Ecto neural progenitor cell (in vitro differentiated cells): ENCODE measurements at places on chromosomes 2 and 18.
A peak's percentile ranks its signal among the peaks of the same experiment; 100 is the strongest.

- DNase-seq = no peak
Measured at GRCh38 chr18:39966275-39966674, 1988.8 kb upstream of the PIK3C3 start.

DNA sequence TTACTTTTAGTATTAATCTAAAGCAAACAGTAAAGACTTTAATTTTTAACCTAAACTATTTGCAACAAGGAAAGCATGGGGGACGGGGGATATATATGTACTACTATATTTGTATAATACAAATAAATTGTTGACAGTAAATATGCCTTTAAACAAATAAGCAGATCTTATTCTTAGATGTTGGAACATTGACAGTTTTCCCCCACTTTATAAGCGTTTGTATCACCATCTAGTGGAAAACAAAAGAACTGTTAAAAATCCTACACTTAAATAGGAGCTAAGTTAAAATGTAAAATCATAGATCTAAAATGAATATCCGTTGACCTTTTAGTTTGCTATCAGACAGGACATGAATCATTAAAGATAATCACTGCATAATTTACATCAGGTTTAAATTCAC, 50.0 kb downstream of the RBBP8 start:
- DNase-seq = no peak

- DNase-seq = no peak
Measured at GRCh38 chr2:121092095-121092494, 192.9 kb downstream of the TFCP2L1 start.

DNA sequence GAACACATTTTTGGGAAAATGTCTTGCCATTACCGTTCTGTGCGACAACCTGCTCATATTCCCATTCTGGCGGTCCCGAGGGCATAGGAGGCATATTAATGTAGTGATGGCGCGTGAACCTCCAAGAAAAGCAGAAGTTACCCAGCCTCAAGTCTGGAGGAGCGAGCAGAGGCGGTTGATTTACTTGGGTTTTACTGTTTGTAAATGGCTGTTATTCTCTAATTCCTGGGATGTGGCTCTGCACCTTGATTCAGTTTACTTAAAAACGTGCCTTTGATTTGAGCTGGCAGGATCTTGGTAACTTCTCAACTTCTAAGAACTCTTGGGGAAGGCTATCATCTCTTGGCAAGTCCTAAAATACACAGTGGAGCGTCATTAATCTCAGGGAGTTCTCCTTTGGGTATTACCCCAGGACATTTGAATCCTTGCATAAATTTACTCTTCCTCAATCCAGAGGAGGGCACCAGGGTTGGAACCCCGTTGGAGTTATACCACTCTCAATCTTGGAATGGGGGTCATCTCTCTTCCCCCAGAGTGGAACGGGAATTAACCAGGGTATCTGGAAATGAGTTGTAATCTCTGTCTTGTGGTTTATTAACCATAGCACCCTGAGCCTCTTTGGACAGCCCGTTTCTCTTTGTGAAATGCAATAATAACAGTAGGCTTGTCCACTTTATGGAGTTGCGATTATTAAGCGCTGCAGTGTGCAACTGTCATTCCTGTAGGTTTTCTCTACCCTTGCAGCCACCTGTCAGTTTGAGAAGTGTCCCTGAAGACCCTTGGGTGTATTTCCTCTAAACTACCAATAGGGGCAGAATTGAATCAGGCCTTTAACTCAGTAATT, 2.1 kb downstream of the HK2 start:
- DNase-seq = no peak

- DNase-seq = no peak
Measured at GRCh38 chr18:34122724-34123334, 101.9 kb downstream of the NOL4 start.

- no peak for DNase-seq
Measured at GRCh38 chr2:37506407-37507050, 162.1 kb downstream of the QPCT start.

DNA sequence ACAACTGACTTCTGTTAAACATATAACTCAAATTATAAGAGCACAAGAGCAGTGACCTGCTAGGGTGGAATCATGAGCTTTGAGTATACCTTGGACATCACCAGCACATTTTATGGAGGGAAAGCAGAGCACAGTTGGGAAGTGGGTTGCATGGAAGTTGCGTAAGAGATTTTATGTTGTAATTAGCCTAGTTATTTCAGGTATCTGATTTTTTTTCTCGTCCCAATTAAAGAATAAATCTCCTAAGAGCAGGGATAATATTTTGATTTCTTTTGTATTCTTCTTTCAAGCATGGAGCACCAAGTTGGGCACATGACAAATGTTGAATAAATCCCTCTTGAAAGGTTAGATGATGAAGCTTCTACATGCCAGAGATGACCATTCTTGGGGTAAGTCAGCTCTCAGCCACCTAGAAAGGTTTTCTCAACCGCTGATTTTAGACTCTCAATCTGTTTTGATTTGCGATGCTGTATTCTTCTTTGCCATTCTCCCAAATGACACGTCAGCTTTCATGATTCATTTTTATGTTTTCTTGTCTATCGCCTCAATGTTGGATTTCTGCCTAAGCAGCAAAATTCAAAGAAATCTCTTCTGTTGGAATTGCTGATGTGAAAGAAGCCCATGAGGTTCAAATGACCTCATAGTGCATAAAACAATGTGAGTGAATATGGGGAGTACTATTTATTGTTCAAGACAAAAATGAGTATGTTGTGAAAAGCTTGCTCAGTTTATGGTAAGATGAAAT, 15.3 kb upstream of the FN1 start:
- no peak for DNase-seq

DNA sequence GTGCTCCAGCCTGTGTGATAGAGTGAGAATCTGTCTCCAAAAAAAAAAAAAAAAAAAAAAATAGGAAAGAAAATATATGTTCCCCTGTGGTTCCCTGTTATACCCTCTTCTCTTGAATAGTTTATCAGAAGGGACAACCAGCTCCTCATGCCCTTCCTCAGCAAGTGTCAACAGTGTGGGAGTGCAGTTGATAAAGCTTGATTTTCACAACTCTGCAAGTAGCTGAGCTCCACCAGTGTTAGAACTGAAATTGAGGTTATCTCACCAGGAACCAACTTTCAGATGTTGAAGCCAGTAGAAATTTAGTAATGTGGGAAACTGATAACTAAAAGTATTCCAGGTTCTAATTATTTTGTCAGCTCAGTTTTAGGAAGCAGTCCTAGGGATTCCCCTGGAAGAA, 25.1 kb downstream of the NEDD4L start:
- DNase-seq = no peak

- no peak for DNase-seq
Measured at GRCh38 chr18:2139691-2140090, 431.6 kb downstream of the METTL4 start.

- no peak for DNase-seq
Measured at GRCh38 chr2:2123238-2123637, 207.8 kb downstream of the MYT1L start.

- DNase-seq = peak; percentile 52
Measured at GRCh38 chr2:130728007-130728454, 839 bp upstream of the GPR148 start.

DNA sequence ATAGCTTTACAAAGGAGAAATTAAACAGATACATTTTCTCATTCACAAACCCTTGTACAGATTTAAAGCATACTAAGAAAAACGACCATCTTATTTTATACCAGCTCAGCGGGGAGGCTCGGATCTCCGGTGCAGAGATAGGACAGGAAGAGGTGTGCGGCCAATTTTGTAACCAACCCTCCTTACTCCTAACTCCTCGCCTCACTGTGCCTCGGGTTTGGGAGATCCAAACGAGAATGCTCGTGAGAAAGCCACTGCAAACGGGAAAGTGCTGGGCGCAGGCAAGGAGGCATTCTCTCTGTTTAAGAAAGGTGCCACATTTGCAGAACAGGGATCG, 1.2 kb downstream of the KDSR start:
- DNase-seq = peak; percentile 46

- DNase-seq = no peak
Measured at GRCh38 chr2:240601061-240601830, 14.7 kb downstream of the CAPN10 start.

DNA sequence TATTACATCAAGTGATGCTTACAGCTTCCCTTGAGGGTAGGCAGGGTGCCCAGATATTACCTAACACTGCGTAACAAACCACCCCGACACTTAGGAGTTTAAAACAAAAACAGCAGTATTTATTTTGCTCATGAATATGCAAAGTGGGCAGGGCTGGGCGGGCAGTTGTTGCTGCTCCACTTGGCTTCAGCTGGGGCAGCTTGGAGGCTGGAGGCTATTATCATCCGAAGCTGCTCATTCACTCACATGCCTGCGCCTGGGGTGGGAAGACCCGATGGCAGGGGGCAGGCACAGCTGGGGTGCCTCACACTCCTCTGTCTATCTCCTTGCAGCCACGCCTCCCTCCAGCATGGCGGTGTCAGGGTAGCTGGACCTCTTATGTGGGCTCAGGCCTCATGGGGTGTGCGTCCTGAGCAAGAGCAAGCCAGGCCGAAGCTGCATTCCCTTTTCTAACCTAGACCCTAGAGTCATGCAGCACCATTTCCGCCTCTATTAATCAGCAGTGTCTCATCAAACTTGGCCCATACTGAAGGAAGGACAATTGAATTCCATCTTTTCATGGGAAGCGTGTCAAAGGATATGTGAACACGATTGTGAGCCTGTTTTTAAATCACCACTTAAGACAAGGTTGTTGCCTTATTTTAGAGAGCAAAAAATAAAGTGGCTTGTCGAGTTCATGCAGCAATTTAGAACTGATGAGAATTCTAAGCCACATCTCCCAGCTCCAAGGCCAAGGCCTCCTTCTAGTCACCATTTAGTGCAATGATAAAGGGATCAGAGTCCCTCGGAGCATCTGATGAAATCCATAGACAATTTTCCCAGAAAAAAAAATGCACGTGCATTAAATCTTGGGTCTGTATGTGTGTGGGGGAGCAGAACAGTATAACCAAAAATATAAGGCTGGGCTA, 54.9 kb downstream of the SDC1 start:
- DNase-seq = peak; percentile 56

DNA sequence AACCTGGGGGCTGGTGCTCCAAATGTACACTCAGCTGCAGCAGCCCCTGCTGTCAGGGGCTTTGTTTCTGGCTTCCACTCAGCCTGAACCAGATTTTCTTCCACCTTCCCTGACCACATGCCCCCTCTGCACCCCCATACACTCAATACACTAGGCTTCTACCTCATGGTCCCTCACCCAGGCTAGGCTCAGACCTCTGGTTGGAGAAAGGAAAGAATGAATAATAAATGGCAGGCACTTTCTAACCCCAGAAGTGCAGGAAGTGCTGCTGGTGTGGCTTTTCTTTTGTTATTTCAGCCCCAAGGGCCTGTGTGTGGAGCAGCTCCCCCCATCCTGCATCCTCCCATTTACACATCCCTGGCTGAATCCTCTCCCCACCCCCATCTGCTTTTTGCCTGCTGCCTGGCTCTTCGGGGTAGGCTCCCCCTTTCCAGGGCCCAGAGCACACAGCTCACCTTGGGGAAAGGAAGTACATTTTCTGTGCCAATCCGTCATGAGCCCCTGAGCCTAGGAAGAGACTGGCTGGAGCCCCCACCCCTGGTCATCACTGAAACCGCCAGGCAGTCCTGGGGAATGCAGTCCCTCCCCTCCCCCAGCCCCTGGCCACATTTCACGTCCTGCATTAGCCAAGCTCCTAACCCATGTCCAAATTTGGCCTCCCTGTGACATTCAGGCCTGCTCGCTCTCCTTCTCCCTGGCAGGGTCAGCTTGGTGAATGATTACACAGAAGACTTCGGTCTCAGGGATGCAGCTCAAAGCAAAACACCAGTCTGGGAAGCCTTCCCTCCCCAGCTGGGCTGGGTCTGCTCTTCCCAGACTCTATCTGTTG, 2.6 kb downstream of the DYSF start:
- peak; percentile 64 for DNase-seq

DNA sequence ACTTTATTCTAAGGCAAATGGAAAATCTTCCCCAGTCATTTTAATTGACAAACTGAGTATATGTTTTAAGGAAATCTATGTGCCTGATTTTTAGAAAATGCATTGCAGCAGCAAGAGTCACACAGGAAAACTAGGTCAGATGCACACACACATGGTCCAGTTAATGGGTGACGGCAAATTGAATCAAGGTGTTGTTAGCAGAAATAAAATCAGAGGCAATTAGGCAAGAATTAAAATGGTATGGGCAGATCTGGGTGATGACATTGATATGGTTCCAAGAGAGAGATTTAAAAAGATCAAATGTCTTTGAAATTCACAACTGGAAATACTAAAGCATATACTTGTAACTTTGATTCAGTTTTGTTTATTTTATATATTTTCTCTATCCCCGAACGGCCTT, 174.2 kb upstream of the CDH19 start:
- DNase-seq = no peak

- no peak for DNase-seq
Measured at GRCh38 chr2:50753234-50753633, 278.7 kb downstream of the NRXN1 start.

- no peak for DNase-seq
Measured at GRCh38 chr2:7963787-7964186, 718.1 kb upstream of the ID2 start.

- no peak for DNase-seq
Measured at GRCh38 chr2:132902626-132903025, 232.6 kb upstream of the LYPD1 start.

DNA sequence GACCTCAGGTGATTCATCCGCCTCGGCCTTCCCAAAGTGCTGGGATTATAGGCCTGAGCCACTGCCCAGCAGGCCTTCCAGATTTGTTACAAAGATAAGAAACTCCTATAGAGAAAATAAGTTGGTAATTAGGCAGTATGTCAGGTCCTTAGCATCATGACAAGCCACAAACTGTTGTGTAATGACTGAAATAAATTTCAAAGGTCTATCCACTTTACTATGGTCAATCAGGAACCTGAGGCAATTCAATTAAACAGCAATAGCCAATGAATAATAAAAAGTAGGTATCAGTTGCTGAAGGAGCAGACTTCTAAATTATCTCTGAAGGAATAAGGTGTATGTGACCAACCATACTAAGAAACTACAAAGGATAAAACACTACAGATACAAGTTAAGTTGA, 62.4 kb upstream of the ATIC start:
- DNase-seq = no peak

- DNase-seq = no peak
Measured at GRCh38 chr2:352696-353095, 64.8 kb upstream of the ALKAL2 start.

DNA sequence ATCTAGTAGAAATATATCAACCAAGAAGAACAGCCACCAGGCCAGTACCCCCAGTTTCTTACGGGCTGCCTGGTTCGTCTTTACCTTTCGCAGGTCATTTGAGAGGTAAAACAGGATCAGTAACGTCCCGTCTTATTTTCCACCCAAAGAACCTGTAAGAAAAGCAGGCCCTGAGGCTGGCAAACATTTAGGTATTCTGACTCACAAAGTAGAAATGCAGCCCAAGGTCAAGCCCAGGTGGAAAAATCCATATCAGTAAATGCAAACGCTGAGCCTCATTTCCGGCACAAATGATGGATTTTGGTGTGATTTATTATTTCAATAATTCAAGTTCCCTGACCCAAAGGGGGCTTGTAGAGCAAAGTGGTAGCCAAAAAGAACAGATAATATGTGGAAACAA, 171.2 kb downstream of the ZNF516 start:
- no peak for DNase-seq

GRCh38 chr18:50266248-50266704, at the start of gene CFAP53:
CFAP53 (minus strand) TSS chr18:50266495; CDS start chr18:50266404, 91 bp downstream.
- peak; percentile 94 for DNase-seq

- no peak for DNase-seq
Measured at GRCh38 chr2:48756289-48756688, 765 bp upstream of the LHCGR start.

GRCh38 chr2:55150834-55151233, 81.3 kb downstream of the CLHC1 start:
- no peak for DNase-seq
